Cerebellar nuclear complex (tissue), 1 donor: ENCODE measurements at places on chromosomes 2 and 18.

DNA sequence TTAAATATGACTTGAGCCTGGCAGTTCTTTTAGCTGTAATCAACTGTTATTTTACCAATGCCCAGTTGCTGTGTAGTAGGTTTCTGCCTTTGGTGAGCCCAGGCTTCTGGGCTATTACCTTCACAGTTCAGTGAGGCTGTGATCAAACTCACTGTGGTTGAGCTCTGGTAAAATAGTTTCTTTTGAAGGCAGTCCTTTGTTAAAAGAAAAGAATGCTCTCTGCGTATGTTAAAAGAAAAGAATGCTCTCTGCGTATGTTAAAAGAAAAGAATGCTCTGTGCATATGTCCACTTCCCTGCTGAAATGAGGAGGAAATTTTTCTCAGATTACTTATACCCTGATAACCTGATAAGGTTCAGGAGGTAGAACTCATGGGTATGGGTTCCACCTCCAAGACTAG, 244.3 kb downstream of the RNF144A start:
- DNase-seq, result no peak

- DNase-seq, result no peak
Observed at GRCh38 chr2:43611987-43612894, 16.4 kb upstream of the THADA start.

GRCh38 chr18:48602759-48603390, 64.0 kb downstream of the CTIF start:
- DNase-seq, result no peak

- no peak for DNase-seq
Observed at GRCh38 chr18:49855711-49856415, 42.5 kb upstream of the ACAA2 start.

- DNase-seq, result no peak
Observed at GRCh38 chr2:47310801-47311560, 92.0 kb upstream of the MSH2 start.

- DNase-seq, result no peak
Observed at GRCh38 chr2:46075848-46076247, 221.4 kb upstream of the EPAS1 start.

DNA sequence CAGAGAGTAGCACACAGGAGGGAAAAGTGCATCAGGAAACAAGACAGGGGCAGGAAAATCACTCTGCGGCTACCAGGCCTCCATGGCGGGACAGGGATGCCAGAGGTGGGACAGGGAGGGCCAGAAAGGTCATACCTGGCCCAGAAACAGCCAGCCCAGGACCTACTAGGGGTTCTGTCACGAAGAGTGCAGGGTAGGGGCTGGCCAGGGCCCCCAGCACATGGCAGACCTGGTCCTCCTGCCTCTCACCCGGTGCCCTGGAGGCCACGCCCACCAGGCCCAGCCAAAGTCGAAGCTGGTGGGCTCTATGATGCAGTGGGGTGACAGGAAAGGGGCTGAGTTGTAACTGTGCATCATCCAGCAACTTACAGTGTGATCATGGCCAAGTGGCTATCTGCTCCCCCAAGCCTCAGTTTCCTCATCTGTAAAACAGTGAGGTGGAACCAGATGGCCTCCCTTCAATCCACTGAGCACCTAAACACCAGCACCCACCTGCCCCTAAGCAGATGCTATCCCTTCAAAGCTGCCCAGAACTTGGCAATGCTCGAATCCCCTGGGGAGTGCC, 10.6 kb downstream of the CYP26B1 start:
- DNase-seq, result no peak

DNA sequence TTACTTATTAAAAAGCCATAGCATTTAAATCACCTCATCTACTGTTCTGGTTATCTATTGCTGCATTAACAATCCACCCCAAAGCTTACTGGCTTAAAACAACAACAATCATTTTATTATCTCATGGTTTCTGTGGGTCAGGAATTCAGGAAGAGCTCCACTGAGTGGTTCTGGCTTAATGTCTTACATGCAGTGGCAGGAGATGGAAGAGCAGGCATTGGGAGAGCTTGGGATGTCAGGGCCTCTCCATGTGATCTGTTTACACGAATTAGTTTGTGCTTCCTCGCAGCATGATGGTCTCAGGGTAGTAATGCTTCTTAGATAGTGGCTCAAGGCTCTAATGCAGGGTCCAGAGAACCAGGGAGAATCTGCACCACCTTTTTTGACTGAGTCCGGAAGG, 14.4 kb upstream of the REL start:
- no peak for DNase-seq

DNA sequence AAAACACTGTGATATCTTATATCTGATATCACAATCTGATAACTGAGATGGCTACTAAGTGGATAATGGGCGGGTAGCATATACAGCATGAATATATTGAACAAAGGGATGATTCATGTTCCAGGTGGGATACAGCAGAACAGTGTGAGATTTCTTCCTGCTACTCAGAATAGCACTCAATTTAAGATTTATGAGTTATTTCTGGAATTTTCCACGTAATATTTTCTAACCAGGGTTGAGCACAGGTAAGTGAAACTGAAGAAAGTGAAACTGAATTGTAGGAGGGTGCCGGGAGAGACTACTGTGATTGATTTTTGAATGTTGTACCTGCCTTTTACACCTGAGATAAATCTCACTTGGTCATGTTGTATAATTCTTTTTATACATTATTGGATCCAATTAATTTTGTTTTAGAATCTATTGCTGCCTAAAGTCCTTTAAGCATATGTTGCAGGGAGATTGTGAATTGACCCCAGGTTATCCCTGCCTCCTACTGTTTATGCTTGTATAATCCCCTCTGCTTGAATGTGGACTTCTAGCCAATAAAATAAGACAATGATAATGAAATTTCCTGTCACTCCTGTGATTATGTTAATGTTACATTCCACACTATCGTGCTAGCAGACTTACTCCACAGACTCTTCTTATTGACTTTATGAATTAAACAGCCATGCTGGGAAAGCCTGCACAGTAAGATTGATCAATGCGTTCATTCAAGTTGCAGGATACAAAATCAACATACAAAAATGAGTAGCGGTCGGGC, 67.6 kb upstream of the RBBP8 start:
- no peak for DNase-seq

- no peak for DNase-seq
Observed at GRCh38 chr18:27605107-27605834, 420.2 kb upstream of the CHST9 start.

DNA sequence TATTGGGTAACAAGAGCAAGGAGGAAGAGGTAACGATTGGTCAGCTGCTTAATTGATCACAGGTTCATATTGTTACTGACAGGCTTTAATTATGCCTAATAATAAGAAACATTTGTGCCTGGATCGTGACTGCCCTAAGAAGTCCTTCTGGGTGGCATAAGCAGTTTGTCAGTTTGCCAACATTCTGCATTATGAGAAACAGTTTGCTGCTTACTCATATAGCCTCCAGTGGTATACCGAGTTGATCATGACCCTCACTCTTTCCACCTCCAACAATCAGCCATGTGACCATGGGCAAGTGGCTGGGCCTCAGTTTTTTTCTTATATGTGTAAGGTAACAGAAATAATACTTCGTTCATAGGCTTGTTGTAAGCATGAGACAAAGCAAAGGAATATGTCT, 96.6 kb upstream of the CABLES1 start:
- no peak for DNase-seq

DNA sequence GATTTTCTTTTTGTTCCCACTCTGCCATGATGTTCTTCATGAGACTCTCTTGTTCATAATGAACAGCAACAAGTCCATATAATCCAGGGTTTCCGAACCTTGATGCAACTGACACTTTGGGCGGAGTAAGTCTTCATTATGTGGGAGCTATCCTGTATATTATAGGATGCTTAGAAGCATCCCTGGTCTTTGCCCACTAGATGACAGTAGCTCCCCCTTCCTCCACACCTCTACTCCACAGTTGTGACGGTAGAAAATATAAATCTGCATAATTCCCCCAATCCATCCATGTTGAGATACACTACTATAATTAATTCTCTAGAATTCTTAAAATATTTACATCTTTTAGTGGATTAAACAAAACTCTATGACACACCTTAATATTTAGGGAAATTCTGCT, 482.2 kb upstream of the CELF4 start:
- no peak for DNase-seq
